ENCODE measurements at places on chromosomes 2 and 18.

DNA sequence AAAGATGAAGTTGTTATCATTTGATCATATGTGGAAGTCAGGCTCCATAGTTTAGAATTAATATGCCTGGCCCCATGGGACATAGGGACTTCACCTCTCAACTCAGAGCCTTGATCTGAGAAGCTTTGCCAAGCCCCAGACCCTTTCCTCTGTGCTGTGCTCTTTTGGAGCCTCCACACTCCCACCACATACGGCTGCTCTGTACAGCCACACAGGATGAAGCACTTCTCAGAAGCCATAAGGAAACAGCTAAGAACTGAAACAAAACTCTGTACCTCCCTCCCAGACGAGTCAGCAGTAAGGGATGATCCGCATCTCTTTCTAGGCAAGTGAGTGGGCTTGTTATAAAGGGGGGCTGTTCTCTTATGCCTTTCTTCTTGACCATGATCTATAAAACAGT lies 66.5 kb downstream of the CAB39 start:
- DNase-seq, result peak; percentile 31

DNA sequence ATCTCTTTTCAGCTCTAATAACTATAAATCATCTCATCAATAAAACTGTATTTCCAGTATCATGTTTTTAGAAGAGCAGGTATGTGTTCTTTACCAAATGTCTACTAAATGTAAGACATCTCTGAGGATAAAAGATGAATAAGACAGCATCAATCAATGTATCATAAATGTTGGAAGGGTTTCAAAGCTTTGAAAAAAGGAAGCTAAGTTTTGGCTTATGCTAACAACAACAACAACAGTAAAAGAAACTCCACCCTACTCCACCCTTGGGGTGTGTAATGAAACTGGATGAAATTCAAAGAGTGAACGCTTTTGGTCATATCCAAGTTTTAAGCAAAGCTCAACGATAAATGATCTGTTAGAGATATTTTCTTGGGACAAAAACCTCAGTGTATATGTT lies 17.1 kb downstream of the PRKD3 start:
- no peak for DNase-seq

DNA sequence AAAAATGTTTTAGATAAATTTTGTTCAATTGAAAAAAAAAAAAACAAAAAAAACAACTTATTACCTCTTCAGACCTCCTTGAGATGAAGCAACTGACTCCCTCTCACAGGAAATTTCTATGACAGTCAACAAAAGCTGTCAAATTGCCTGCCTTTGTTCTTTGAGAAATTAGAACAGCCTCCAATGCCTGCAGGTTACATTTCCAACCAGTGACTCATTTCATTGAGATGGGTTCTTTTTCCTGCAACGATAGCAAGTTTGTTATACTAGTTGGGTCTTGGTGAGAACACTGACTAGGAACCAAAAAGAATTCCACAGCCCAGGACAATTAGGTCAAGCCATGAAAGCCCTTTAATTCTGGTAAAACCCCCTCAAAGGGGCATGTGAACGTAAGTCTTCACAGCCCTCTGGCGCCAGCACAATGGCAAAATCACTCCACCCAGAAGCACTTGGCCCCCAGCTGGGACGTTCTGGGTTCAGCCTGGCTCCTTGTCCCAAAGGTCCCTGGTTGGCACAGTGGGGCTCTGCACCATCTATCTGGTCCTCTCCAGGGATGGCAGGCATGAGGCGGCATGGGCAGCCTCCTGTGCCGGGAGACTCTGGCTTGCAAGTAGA lies 87.0 kb downstream of the SPP2 start:
- DNase-seq, result peak; percentile 91

GRCh38 chr18:23927821-23928746 lies 86.5 kb upstream of the TTC39C start:
- DNase-seq, result no peak

GRCh38 chr2:236359426-236360045 lies 95.3 kb upstream of the ASB18 start:
- no peak for DNase-seq

DNA sequence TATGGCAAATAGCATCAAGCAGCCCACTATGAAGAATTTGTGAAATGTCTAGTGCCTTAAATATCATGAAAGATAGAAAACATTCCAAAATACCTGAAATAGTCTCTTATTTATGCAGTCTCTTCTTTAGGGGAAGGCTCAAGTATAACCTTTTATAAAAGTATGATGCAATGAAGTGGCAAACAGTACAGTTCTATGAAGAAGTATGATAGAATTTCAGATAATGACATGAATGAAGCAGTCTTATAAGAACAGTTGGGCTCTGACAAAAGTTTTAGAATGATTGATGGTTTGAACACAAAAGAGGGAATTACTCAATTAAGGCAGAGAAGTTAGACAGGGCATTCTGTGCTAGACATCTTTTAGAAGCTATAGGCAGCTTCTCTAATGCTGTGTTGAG lies 1791.8 kb upstream of the PIK3C3 start:
- DNase-seq, result no peak

DNA sequence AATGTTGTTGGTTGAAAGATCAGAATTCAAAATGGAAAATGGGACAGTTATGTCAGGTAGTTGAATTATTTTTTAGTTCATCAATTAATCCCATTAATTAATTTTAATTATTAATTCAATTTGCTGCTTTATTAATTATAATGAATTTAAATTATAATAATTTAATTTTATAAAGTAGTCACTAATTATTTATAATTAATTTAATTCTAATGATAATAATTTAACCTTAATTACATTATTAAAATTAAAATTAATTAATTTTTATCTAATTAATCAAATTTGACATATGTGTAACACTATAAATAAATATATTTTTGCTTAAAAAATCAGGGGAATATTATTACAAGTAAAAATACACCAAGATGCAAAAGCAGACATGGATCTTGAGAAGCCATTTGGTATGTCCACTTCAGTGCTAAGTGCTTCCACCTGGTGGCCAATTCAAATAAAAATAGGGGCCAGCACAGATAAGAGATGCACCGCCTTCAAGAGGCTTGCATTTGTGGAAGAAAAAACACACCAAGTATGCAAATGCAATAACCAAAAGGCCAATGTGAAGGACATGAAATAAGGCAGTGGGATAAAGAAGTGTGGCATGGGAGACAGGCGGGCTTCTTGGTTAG lies 73.2 kb downstream of the MBP start:
- peak; percentile 73 for DNase-seq

- DNase-seq, result no peak
Observed at GRCh38 chr2:163613266-163613731, 122.5 kb downstream of the FIGN start.

GRCh38 chr2:61460163-61460562 lies 10.7 kb downstream of the USP34 start:
- peak; percentile 73 for DNase-seq

GRCh38 chr18:36471393-36471792 lies 173.9 kb downstream of the FHOD3 start:
- no peak for DNase-seq

DNA sequence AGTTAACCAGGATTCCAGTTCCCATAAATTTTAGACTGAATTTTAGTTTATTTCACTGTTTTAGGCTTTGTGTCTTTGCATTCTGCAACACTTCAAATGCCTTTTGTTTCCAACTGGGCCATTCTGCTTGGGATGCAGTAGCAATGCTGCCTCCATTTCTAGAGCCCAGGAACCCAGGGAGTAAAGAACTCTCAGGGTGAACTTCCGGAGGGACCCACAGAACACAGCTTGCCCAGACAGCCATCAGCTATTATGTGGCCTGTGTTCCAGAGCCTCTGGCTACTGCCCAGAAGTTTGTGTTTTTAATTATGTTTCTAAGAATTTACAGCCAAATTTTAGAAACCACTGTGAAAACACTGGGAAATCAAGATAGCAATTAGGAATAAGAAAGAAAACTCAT lies 145.1 kb downstream of the TMEM163 start:
- no peak for DNase-seq

- peak; percentile 71 for DNase-seq
Observed at GRCh38 chr2:42810971-42811811, 18.8 kb upstream of the HAAO start.

DNA sequence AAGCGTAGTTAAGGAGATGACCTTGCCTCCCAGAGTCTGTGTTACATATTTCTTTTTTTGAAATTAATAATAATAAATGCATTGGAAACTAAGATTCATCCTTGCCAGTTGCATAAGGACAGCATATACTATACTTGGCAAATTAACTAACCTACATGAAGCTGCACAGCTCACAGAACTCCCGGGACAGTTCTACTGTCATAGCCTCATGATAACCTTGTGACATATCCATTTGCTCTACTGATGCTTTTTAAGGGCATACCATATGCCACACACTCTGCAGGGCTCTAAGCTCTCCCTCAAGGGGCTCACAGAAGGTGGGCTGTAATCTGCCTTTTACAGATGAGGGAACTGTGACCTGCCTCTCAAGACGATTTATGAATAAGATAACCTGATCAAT lies 3.8 kb downstream of the ITGB1BP1 start:
- DNase-seq, result no peak

DNA sequence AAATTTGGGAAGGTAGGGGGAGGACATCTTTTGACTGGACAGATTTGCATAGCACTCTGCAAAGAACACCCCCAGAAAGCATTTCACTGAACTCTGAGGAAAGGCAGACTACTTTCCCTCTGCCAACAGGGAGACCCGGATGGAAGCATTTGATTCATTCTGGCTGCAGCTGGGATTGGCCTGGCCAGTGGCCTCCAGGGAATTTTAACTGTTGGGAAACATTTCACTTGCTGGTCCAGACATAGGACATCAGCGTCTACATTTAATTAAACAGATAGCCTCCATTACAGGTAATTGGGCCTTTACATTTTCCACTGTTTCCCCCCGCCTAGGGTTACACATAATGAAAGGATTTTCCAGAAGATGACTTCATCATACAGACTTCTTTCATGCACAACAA lies 92.8 kb downstream of the MARCHF4 start:
- DNase-seq, result no peak

GRCh38 chr18:32072321-32072720 lies 19.4 kb upstream of the RNF138 start:
- peak; percentile 17 for DNase-seq

DNA sequence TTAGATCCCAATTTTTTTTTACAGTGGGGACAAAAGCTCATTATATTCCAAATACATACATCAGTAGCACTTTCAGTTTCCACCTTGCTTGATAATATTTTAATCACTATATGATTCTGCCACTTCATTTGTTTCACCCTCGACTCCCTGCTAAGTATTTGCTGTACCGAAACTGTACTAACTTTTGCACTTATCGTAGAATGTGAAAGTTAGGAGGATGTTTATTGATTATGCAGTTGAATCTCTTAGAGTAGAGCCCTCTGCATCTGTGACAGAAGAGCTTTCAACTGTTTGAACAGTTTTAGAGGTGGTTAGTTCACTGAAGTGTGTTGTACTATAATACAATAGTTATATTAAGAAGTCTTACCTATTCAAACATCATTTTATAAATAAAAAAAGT lies 20.8 kb downstream of the NCOA1 start:
- DNase-seq, result no peak

DNA sequence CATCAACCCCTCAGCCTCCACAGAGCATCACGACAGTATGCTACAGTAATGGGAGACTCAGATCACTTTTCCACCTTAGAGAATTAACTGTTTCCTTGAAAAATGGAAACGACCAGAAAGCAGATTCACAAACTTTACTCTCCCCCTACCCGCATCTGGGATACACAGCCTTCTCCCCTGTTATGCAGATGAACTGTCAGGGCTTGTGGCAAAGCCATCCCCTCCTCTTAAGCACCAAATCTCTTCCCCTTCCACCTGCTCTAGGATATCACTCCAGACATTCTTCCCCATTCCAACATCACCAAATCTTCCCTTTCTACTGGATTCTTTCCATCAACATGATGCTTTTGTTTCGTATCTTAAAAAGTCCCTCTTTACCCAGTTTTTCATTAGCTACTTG lies 26.4 kb downstream of the NEB start:
- DNase-seq, result no peak

- peak; percentile 84 for DNase-seq
Observed at GRCh38 chr2:174771631-174772471, 7.6 kb upstream of the CHRNA1 start.

GRCh38 chr2:145065342-145065741 lies 545.4 kb upstream of the ZEB2 start:
- DNase-seq, result no peak

- no peak for DNase-seq
Observed at GRCh38 chr2:105748566-105748965, 3.9 kb downstream of the NCK2 start.

DNA sequence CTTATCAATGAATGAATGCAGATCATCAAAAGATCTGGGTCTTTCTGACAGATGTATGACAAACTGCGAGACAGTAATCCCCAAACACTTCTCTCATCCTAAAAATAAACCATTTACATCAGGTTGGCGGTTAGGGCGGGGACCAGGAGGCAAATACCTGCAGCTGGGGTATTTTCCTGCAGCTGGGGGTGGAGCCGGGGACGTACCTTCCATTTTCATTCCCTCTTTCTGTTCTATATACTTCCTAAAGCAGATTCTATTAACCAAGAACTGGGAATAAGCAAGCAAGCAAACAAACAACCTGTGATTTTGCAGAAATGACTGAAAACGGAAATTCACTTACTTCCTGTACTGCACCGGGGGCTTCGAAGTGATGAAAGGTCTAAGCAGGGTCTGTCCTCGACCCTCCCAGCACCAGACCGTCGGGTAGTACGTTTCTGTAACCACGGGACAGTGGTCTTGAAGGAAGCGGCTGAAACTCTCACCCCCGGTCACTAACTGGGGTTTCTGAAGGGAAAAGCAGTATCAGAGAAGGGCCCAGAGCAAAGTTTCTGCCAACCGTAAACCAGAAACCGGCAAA lies 1.2 kb downstream of the ABHD3 start:
- DNase-seq, result peak; percentile 33

DNA sequence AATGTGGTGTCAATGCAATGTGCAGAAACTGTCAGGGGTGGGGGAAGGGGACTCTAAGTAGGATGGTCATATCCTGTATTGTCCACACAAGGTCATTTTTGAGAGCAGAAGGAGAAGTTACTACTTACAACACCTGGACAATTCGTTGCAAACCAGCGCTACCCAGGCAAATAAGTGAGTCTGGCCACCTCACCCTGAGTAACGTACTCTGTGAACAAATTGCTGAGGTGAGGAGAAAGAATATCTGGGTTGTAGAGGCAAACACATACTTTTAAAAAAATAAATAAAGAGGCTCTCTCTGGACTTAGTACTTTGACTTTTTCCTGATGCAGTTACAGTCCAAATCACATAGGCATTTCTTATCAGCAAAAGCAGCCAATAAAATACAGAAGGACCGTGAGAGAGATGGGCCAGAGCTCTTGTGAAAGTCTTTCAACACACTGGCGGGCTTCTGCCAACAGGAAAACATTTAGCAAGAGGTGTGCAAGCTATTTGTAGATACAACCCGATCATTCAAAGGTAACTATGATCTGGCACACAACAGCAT lies 268.2 kb upstream of the ID2 start:
- DNase-seq, result peak; percentile 26

DNA sequence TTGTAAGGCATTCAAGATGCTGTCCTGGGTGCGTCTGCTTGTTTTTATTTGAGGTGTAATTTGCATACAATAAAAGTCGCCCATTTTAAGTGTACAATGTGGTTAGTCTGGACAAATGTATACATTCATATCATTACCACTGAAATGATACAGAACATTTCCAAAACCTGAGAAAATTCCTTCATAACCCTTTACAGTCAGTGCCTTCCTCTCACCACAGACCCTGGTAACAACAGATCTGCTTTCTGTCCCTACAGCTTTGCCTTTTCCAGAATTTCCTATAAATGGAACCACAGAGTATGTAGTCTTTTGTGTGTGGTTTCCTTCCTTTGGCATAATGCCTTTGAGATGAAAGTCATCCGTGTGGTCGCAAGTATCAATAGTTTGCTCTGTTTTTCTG lies 45.8 kb upstream of the NFU1 start:
- DNase-seq, result peak; percentile 4
